ENCODE measurements at places on chromosomes 6 and 20.

DNA sequence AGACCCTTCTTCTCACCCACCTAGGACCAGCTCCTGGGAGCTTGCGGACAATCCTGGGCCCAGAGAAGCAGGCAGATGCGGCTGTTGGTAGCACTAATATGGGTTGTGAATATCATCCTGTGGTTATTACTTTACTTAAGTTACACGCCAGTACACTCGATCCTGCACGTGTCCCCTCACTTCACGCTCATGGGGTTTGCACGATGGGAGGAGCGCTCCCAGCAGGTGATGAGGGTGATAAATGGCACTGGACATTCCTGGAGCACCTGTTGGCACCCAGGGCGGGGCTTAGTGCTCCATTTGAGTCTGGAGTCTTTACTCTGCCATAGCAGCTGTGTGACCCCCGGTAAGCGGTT lies 335.1 kb downstream of the PREX1 start:
- DNase-seq = no peak

- DNase-seq = no peak
These were observed 2.1 kb downstream of the MMP24OS start for GRCh38 chr20:35275741-35276251.

DNA sequence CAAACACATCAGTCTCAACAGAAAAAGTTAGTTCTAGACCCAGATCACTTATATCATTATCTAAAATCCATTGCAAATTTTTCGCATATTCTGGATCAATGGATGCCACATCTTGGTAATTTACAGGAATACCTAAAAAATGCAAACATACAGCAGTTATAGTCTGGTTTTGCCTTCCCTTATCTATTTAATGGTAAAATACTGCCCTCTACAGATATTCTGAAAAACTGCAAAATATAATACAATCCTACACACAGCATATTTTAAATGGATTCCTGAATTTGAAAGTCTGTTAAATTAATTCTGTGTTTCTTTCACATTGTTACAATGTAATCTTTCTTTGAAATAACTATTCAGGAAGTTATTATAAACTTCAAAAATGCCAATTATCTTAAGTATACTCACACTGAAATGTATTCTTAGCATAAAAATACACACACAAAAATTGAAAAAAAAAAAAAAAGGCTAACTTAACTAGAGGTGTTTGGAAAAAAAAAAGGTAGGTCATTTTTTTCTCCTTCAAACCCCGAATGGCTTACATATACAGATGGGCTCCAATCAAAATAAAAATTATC lies 88.4 kb downstream of the HACE1 start:
- DNase-seq = peak; percentile 11

- DNase-seq = peak; percentile 16
These were observed 84.4 kb downstream of the INSM1 start for GRCh38 chr20:20452254-20452676.

- DNase-seq = no peak
These were observed 46.6 kb downstream of the HDAC2 start for GRCh38 chr6:113924312-113924723.

GRCh38 chr20:20808016-20808415 lies 95.6 kb upstream of the RALGAPA2 start:
- no peak for DNase-seq

DNA sequence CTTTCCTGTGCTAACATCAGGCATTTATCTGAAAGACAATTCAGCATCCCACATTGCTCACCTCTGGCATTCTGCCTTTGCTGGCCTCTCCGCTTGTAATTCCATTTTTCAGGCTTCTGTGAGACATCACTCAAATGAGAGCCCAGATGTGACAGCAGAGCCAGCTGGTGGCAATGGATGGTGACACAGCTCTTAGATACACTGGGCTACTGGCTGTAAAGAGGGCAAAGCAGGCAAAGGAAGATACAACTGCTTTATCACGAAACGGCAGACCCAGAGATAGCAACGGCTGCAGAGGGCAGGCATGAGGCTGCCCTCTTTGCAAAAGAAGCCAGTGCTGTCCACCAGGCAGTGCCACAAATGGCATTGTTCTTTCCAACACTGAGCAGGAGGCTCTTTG lies 329.8 kb downstream of the KIF16B start:
- no peak for DNase-seq

- DNase-seq = no peak
These were observed 4.7 kb downstream of the SLC16A10 start for GRCh38 chr6:111091987-111092386.

- DNase-seq = no peak
These were observed 102.1 kb upstream of the LAMP5 start for GRCh38 chr20:9412309-9412708.

DNA sequence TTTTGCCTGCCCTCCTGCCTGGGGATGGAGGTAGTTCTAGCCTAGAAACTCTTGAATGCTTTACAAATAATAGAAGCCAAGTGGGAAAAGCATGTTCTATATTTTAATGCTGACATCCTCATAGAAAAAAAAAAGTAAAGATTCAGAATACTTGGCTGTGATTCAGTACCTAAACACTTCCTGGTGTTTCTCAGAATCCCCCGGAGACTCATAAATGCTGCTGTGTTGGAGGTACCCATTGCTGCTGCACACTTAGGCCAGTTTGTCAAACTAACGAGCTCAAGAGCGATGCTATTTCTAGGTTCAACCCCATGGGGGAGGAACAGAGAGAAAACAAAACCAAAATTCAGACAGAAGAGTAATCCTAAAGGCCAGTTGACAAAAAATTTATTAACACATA lies 38.8 kb upstream of the ZFP64 start:
- peak; percentile 27 for DNase-seq

GRCh38 chr6:39800034-39801032 lies 8.2 kb downstream of the DAAM2 start:
- no peak for DNase-seq

- no peak for DNase-seq
These were observed 8.9 kb downstream of the TIAM2 start for GRCh38 chr6:155004017-155004416.

- peak; percentile 15 for DNase-seq
These were observed 203.2 kb upstream of the MAP3K7 start for GRCh38 chr6:90790058-90790457.

- DNase-seq = no peak
These were observed 827.5 kb upstream of the CITED2 start for GRCh38 chr6:140201787-140202458.

GRCh38 chr20:558117-558516 lies 14.5 kb upstream of the CSNK2A1 start:
- no peak for DNase-seq

GRCh38 chr6:50239853-50240252 lies 190.1 kb upstream of the DEFB112 start:
- no peak for DNase-seq

GRCh38 chr6:99836471-99836870 lies 157.6 kb downstream of the MCHR2 start:
- DNase-seq = no peak

GRCh38 chr6:166009385-166010031 lies 158.1 kb downstream of the TBXT start:
- no peak for DNase-seq

GRCh38 chr20:62603907-62604785 lies 38.2 kb upstream of the SLCO4A1 start:
- no peak for DNase-seq

DNA sequence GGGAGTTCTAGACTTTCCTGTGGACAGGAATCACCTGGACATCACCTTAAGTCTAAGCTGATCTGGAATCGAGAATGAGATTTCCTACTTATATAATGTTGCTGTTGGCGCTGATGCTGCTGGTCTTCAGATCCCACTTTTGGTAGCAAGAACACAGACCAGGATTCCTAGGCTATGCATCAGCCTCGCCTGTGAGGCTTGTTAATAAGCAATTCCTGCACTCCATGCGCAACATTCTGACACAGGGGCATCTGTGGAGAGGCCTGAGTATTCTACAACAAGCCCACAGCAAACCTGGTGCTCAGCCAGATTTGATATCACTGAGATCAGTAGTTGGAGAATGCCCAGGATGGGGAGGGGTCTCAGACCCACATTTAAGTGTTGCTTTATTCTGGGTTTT lies 52.0 kb upstream of the TRIM26 start:
- DNase-seq = no peak

GRCh38 chr6:105515054-105515453 lies 112.2 kb upstream of the PREP start:
- DNase-seq = no peak

DNA sequence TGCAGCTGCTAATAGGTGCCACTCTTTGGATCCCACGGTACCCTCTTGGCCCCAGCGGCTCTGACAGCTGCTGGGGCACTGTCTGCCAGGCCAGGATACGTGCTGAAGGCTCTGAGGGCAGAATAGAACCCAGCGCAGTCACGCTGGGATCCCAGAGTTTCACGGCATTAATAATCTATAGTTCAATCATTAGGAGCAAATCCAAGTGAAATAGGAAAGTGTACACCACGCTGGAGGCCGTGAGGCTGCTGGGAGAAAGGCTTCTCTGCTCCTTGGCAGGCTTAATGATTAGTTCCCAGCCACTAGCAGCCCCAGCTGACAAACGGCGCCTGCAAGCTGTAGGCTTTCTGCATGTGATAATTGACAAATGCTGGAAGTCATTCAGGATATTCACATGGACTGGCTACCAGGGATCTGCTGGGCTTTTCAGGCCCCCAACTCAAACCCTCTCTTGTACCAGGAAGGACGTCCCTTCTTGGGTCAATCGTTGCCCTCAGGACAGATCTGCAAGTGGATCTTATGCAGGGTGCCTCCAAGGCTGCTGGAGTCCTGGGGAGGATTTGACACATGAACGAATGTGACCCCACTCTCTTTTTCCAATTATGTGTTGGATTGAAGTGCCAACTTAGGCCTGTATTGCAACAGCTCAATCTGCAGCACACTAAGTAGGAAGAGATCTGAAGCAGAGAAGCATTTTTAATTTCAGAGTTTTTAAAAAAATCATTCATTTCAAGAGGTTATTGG lies 50.1 kb upstream of the INSM1 start:
- DNase-seq = no peak

DNA sequence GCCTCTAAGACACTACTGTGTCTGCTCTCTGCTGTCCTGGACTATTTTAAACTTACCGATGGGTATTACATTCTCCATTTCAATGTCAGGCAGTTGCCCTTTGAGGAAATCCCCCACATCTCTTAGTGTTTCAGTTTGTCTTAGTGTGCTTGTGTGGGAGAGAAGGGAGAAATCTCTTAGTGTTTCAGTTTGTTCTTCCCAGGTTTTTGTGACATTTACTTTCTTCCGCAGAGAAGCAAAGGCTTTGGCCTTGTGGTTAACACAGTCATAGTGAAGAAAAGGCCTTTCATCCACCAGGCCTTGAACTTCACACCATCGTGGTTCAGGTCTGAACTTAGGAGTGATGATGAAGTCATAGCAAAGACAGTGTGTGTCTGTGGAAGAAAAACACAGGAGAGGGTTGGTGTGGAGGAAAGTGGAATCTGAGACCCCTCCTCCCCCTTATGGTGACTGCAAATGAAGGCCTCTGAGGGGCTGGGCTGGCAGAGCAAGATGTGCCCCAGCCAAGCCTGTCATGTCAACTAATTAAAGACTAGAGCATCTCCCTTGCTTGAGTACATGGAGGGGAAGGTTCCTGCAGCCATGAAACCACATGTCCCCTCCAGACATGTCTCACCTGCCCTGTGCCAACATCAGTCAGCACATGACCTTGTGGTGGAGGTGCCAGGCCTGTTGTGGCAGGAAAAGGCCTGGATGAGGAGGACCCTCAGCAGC lies 23.9 kb downstream of the RAET1L start:
- DNase-seq = no peak

GRCh38 chr6:148969603-148970061 lies 222.8 kb downstream of the UST start:
- DNase-seq = peak; percentile 37

DNA sequence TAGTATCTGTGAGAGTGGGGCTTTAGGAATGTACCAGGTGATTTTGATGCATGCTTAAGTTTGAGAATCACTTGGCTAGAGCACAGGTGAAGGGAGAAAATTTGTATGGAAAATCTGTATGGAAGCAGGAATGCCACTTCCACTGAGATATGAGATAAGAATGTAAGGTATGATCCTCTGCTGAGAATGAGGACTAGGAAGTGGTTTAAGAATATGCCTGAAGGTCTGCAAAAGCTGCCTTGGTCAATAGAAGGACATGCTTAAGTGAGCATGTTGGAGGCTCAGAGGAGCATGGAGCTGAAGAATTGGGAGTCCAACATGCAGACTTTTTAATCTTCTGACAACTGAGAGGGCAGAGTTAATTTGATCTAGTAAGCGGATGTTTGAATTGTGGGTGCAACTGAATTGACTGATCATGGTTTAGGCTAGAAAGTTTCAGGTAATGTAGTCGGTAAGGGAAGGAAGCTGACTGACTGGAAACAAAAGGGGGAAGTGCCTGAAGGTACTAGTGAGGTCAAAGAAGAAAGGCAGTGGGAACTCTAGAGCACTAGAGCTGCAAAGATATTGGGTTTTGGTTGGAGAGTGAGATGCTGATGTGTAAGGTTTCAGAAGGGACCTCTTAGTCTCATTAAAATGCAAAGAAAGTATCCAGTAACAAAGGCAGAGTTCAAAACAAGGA lies 28.6 kb upstream of the NOTCH4 start:
- no peak for DNase-seq

DNA sequence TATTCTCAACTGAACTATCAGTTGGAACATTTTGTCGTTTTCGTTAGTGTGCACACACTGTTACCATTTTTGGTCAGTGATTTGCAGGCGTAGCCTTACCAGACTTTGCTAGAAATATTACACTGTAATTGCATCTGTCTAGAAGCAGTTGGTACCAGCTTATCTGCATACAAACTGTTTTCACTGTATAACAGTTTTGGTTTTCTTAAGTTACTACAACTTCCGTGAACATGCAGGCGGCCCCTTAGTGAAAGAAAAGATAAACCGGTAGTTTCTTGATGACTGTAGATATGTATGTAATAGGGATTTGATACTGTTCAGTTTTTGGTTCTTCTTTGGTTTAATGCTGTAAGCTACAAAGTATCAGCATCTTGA lies 1.3 kb downstream of the DSTN start:
- DNase-seq = no peak

DNA sequence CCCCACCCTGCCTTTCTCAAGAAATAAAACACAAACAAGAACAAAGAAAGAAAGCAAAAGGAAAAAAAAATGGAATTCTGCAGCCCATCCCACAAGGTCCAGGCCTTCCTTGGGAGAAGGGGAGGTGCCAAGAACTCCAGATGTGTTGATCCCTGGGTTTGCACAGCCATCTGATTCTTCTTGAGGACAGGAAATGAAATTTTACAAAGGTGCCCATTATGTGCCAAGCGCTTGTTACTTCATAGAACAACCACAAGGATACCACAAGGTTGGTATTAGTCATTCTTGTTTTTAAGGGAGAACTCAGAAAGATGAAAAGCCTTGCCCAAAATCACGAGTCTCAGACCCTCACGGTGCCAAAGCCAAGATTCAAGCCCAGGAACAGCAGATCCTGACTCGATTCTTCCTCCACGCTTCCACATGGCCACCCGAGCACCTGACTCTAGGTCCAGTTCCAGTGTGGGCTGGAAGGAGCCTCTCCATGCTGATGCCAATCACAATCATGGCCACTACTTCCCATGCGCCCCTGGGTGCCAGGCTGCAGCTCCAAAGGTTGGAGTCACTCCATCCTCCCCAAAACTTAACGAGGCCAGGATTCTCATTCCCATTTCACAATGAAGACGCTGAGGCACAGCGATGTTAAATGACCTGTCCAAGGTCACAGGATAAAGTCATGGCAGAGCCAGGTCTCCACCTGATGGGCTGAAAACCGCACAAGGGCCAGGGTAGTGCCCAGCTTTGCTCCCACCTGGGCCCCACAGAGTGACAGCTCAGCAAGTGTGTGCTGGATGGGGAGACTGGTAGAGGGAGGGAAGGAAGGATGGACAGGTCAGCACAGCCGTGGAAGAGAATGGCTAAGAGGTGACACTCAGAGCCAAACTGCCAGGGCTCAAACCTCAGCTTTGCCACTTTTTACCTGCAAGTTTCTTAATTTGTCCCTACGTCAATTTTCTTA lies 66.7 kb upstream of the TOP1 start:
- no peak for DNase-seq

- no peak for DNase-seq
These were observed 295.9 kb upstream of the CDH4 start for GRCh38 chr20:60956194-60956593.
